ENCODE measurements at places on chromosomes 1 and 21. TPM values are rescaled to one million over a fixed set of nuclear protein-coding genes. Genes with fewer than 3 reads are reported as not detected.

The MTARC1 gene
- 1.6 TPM for total RNA-seq

The FAM43B gene
- total RNA-seq: not detected

The RNU1-4 gene
- total RNA-seq: not detected

The KCNT2 gene
- total RNA-seq: not detected

The ESRRG gene
- 0.90 TPM for total RNA-seq

The LPGAT1 gene
- total RNA-seq: 67.1 TPM

The HSD3B1 gene
- total RNA-seq: not detected

The TTC34 gene
- 0.03 TPM for total RNA-seq

The OPRD1 gene
- not detected for total RNA-seq

DNA sequence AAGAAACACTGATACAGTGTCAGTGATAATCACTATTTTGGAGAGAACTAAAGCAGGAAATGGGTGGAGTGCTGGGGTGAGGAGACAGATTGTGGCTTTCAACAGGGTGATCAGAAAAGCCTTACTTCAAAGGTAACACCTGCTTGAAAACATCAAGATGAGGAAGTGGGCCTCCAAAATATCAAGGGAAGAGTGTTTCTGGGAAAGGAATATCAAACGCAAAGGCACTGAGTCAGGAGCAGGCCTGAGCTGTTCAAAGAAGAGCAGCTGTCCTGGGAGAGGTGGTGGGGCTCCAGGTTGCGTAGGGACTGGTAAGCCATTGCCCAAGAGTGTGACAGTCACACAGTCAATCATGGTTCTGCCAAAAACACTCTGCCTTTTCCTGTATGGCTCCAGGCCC lies 47.1 kb upstream of the ATP1A1 start:
- no peak for DNase-seq

GRCh38 chr21:30117631-30118030 lies 49.0 kb downstream of the CLDN17 start:
- DNase-seq: no peak

GRCh38 chr21:16634515-16634914 lies 878.3 kb upstream of the CXADR start:
- no peak for DNase-seq

GRCh38 chr1:150906813-150907212 lies 19.4 kb upstream of the SETDB1 start:
- DNase-seq: no peak

GRCh38 chr1:3326516-3327388 lies 127.7 kb upstream of the ARHGEF16 start:
- no peak for DNase-seq

DNA sequence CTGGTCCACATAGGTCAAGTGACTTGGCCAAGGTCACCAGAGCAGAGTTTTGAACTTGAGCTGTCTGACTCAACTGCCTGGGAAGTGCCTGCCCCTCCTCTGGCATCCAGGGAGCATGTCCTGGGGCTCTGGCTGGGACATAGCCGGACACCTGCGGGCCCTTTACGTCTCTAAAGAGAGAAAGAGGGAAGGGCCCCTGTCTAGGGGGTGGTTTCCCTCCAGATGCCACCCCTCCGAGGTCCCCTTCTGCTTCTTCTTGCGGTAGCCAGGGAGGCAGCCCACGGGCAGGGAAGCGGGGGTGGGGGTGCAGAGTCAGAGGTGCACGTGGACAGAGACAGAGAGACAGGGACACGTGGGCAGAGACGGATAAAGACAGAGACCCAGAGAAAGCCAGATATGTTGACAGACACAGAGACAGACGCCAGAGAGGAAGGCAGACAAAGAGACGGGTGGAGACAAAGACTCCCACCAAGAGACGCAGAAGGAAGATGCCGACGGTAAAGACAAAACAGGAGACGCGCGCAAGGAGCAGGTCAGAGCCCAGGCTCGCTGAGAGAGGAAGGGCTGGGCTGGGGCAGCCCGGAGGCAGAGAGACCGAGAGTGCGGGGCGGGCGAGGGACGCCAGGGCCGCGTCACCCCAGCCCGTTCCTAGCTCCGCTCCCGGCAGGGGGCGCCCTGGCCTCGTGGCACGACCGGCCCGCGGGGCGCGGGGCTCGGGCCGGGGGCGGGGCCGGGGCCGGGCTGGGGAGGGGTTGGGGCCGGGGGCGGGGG lies 458 bp upstream of the ALPL start:
- peak; percentile 47 for DNase-seq

DNA sequence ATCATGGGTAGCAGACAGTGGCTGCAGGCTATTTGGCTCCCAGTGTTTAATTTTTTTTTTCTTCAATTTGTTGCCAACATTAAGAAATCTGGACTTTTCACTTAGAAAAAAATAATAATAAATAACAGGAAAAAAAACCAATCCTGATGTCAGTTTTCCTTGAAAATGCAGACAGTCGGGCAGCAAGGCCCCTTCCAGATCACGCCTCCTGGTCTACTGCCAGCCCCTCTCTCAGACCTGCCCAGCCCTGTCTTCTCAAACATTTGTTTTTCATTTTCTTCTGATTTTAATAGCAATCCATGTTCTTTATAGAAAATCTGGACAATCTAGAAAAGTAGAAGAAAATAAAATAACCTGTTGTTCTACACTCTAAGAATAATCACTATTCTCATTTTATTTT lies 15.5 kb downstream of the IFNGR2 start:
- DNase-seq: no peak

DNA sequence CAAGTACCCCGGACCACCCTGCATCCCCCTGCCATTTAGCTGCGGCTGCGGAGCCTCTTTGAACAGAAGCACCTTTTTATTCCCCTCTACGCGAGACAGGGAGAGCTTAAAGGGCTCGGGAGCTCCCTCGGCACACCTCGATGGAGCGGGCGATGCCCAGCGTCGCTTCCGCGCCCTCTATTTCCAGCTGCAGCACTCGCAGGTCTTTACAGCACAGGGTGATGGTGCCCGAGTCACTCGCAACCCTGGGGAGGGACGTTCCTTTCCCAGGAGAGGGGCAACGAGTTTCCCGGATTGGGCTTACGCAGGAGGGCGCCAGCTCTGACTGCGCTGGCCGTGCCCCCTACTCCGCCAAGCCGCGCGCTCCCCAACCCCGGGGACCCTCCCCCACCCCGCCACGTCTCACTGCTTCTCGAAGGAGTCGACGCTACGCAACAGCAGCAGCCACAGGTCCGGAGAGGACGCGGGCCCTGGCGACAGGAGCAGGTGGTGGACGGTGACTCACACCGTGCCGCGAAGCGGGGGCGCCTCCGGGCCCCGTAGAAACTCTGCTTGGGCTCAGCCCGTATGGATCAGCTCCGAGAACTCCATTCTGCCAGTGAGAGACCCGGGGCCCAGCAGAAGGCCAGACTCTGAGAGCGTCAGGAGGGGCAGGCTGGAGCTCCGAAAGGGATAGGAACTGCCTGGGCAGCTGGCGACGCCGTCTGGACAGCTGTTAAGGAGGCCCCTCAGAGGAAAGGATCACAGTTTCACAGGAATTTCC lies 5.8 kb upstream of the FAM167B start:
- no peak for DNase-seq

GRCh38 chr21:33348706-33349105 lies 23.9 kb downstream of the IFNAR1 start:
- no peak for DNase-seq

- peak; percentile 77 for DNase-seq
These were observed 5.3 kb upstream of the SLC6A9 start for GRCh38 chr1:44036409-44037139.

GRCh38 chr1:235586413-235586812 lies 63.2 kb downstream of the GNG4 start:
- DNase-seq: peak; percentile 29

DNA sequence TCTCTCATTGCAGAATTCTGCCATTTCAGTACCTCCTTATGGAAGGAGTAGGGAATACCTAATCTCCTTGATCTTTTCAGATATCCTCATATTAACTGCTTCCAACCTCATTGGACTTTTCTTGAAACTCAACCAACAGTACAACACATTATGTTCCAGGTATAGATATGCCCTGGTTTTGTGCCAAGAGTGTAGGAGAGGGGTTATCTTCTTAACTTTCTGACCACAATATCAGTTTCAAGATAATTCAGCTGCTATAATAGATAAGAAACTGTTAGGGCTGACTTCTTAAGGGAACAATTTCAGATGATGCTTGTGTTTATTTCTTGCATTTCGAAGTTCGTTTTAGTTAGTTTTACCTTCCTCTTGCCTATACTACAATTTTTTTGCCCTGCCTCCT lies 2.1 kb upstream of the LPGAT1 start:
- DNase-seq: no peak

GRCh38 chr1:87279536-87279875 lies 49.2 kb upstream of the LMO4 start:
- no peak for DNase-seq

GRCh38 chr1:243818978-243819377 lies 31.1 kb downstream of the AKT3 start:
- DNase-seq: no peak

GRCh38 chr1:117001254-117001927 lies at the start of gene CD101:
CD101 (plus strand) TSS chr1:117001760; CDS start chr1:117001818, 58 bp downstream.
- no peak for DNase-seq

DNA sequence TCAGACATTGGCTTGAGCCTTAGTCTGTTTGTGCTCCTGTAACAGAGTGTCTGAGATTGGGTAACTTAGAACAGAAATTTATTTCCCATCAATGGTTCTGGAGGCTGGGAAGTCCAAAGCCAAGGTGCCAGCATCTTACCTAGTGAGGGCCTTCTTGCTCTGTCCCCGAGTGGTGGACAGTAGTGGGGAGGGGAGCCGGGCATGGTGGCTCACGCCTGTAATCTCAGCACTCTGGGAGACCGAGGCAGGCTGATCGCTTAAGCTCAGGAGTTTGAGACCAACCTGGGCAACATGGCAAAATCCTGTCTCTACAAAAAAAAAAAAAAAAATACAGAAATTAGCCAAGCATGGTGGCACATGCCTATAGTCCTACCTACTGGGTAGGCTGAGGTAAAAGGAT lies 336.5 kb upstream of the VAMP3 start:
- no peak for DNase-seq

GRCh38 chr1:36178471-36179219 lies 22.7 kb downstream of the MAP7D1 start:
- no peak for DNase-seq

DNA sequence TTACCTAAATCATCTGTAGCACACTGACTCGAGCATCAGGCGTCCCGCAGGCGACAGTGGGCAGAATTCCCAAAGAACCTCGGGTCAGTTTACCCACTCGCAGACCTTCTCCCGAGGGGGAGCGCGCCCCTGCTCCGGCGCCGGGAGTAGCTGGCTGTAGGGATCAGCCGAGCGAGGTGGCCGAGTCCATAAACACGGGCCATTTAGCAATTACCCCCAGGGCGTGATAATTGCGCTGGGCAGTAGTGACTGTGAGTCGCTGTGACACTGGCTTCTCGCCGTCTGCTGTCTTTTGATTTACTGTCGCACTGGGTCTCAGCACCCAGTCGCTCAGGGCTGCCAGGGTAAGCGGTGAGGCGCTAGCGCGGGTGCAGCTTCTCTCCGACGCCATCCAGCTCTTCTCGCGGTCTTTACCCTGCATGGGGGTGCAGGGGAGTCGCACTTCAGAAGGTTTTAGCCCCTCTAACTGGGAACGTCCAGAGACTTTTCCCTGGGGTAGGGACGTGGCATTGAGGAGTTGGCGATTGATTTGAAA lies 16.2 kb downstream of the HLX start:
- DNase-seq: no peak

DNA sequence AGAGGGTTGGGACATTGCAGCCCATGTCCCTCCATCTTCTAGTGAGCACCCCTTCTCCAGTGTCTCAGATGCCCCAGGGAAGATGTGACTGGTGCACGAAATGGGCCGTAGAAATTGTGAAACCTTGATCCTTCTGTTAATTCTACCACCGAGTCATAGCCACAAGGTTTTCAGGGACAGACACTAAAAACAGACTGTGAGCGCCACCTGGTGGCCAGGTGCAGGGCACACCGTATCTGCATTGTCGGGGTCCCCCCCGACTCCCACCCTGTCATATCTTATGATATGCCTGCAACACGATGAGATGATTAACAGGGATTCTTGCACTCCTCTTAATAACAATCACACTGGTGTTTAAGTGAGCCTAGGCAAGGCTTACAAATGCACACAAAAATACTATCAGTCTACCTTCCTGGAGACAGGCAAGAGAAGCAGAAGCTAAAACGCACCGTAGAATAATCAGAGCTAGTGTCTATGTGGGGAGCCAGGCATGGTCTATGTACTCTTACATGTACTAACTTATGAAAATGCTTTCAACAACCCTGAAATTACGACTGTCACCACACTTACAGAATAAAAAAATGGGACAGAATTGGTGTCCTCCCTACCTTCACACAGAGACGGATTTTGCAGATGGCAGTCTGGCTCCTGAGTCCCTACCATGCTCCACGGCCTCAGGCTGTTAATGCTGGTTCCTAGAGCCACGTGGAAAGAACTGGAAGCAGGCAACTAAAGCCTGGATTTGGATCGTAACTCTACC lies 57.9 kb downstream of the FHAD1 start:
- DNase-seq: peak; percentile 66

- no peak for DNase-seq
These were observed 81.6 kb upstream of the CACHD1 start for GRCh38 chr1:64388336-64388735.

DNA sequence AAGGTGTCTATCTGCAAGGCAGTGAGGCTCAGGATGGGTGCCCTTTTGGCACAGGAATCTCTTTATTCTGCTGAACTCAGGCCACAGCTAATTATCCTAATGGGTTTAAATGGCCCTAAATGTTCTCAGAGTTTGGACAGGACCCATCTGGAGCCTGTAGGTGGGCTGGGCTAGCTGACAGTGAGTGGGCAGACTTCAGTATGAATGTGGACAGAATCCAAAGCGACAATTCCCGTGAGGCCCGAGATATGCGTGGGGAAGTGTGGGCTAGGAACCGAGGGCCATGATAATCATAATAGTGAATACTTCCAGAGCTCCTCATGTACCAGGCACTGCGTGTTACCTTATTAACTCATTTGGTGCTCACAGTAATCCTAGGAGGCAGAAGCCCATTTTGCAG lies 165.3 kb downstream of the GRIK3 start:
- no peak for DNase-seq

GRCh38 chr1:85975912-85976371 lies 180.6 kb downstream of the COL24A1 start:
- DNase-seq: no peak

- no peak for DNase-seq
These were observed 995 bp upstream of the ZBTB48 start for GRCh38 chr1:6578624-6579373.

- DNase-seq: peak; percentile 36
These were observed 20.8 kb upstream of the ECE1 start for GRCh38 chr1:21311016-21311415.

GRCh38 chr1:237183963-237184540 lies 142.1 kb downstream of the RYR2 start:
- DNase-seq: no peak

DNA sequence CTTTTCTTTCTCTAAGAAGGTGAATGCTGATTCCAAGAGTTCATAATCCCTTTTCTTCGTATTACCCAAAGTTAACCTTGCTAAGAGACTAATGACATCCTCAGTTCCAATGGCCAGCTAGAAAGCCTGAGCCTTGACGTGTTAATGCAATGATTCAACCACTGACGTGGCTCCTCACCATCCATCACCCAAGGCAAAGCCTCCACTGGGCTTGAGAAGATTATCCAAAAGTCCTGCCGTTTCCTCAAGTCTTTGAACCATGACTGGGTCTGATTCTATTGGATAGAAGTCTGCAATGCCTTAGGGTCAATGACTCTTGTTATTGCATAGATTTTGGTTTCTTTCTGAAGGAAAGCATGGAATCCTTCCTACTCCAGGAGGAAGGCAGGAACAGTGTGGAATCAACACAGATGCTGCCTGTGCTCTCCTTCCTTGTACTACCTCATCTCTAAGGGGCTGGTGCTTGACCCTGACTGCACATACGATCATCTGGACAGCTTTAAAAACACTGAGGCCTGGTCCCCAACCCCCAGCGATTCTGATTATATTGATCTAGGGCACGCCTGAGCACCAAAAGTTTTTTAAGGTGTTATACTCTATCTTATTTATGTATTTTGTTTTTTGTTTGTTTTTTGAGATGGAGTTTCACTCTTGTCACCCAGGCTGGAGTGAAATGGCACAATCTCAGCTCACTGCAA lies 69.3 kb upstream of the ANGPTL1 start:
- DNase-seq: no peak
